ENCODE measurements at places on chromosomes 11 and 22. TPM values are rescaled to one million over a fixed set of nuclear protein-coding genes. Genes with fewer than 3 reads are reported as not detected.

DNA sequence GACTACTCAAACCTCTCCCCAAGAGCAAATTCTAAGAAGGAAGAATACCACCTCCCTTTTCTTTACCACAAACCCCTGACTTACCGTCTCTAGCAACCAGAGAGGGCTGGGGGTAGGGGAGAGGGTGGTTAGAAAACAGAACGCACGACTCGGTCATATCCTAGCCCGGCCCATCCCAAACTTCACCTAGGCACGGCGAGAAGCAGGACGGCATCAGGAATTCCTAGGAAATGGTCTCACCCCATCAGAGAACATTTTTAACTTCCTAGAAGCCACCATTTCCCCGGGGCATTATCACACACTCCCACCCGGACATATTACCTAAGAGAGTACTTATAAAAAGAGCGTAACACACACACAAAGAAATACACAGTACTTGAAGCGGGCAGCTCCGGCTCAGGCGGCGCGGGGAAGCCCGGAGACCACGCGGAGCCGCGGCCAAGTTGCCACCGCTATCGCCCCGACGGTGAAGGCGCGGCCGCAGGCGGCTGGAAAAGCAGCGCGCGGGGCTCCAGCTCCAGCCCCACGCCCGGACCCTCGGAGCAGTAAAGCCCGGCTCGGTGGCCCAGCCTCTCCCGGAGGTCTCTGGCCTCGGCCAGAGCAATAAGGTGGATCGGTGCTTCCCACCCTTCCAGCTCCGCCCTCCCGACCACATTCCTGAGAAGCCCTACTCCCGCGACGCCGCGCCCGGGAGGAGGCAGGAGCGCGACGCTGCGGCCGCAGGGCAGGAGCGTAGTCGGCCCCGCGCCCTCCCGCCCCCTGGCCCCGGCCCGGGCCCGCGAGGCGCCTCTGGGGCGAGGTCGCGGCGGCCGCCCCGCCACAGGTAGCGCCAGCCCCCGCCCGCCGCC is 878 bp downstream of the RRAS2 start:
- H3K27ac ChIP-seq = peak overlapping the region; percentile 89
- DNase-seq = peak; percentile 62
- H3K27me3 ChIP-seq = no peaks in the 10 kb centered on the region
- peak overlapping the region; percentile 95 for H3K4me3 ChIP-seq
- peaks cover 28% of the 10 kb centered on the region for H3K4me1 ChIP-seq

- no peak overlapping the region for H3K4me3 ChIP-seq
- peaks cover 8% of the 10 kb centered on the region for H3K27me3 ChIP-seq
- no peaks in the 10 kb centered on the region for H3K4me1 ChIP-seq
- no peaks in the 10 kb centered on the region for H3K36me3 ChIP-seq
- no peak overlapping the region for H3K27ac ChIP-seq
These were observed 489.4 kb upstream of the CADM1 start for GRCh38 chr11:115993590-115993989.

DNA sequence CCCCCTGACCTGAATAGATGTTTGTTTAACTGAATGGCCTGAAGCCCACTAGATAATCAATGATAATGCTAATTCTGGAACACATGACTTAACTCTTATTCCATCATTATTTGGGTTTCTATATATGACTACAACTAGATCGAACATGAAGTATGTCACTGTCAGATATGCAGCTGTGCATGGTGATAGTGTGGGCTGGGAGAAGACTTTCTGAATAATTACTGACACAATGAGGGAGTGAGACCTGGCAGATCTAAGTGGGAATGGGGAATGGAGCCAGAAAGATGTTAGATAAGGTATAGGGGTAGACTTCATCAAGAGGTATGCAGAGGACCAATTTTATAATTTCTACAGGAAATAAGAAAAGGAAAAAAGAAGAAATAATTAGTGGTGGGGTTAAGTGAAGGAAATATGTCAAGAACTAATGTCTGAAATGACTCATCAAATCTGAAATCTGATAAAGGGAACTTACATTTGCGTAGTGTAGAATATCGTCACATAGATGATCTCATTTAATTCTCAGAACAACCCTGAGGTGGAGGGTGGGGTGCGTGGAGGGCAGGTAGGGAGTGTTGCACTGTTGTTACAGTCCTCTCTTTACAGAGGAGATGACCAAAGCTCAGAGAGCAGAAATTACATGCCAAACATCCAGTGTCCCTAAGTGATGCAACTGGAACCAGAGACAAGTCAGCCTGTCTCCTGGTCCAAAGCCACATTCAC is 68.2 kb upstream of the EED start:
- H3K27ac ChIP-seq = peak overlapping the region; percentile 79
- peak; percentile 76 for DNase-seq
- H3K4me1 ChIP-seq = peaks cover 31% of the 10 kb centered on the region
- peak overlapping the region; percentile 17 for H3K4me3 ChIP-seq
- H3K27me3 ChIP-seq = no peaks in the 10 kb centered on the region

- H3K36me3 ChIP-seq = no peaks in the 10 kb centered on the region
- no peak for DNase-seq
- H3K27me3 ChIP-seq = peaks cover 6% of the 10 kb centered on the region
- H3K27ac ChIP-seq = no peak overlapping the region
- H3K4me3 ChIP-seq = no peak overlapping the region
These were observed 82.1 kb upstream of the GALNT18 start for GRCh38 chr11:11703885-11704284.

- no peak for DNase-seq
- no peak overlapping the region for H3K4me3 ChIP-seq
- no peak overlapping the region for H3K27ac ChIP-seq
- no peaks in the 10 kb centered on the region for H3K36me3 ChIP-seq
These were observed 31.2 kb downstream of the C11orf71 start for GRCh38 chr11:114368918-114369680.

DNA sequence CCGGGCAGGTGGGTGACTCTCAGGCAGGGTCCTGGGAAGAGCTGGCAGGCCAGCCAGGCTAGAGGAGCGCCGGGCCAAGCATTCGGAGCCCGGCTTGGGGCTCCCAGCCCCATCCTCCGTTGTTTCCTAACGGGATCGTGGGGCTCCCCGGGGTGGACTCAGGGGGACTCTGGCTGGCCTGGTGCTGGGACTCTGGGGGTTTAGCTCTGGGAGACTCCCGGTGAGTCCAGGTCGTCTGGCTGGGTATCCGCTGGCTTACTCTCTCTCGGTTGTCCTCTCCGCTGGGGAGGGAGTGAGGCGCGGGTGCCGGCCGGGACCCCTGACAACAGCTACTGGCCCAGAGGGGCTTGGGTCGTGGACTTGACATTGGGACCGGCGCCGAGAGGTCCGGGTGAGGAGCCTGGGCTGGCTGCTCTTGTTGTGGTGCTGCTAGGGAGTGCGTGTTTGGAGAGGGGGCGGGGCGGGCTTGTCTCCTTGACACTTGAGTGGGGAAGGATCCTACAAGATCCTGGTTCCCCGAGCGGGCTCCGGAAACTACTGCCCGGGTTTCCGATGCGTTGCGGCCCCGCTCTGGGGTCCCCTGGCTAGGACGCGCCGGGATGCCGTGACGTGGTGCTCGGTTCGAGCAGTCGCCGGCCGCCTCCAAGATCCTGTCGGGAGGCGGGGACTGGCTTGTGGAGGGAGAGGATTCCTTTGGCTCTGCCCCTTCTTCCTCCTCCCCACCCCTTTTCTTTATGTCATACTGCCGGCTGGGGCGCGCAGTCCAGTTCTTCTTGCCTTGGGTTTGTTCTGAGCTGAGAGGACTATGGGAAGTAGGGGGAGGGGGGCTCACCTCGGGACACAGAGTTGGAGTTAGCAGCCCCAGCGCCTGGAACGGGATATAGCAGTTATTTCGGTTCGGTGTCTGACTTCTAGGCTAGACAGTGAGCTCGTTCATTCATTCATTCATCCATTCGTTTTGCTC is 585 bp downstream of the EMSY start:
- H3K27me3 ChIP-seq = no peaks in the 10 kb centered on the region
- peak; percentile 73 for DNase-seq
- peak overlapping the region; percentile 94 for H3K27ac ChIP-seq
- peaks cover 27% of the 10 kb centered on the region for H3K4me1 ChIP-seq
- peak overlapping the region; percentile 96 for H3K4me3 ChIP-seq

- H3K27ac ChIP-seq = peak within 1 kb of the TSS; percentile 29
- H3K4me3 ChIP-seq = peak within 1 kb of the TSS; percentile 66
- H3K36me3 ChIP-seq = no peaks in the 10 kb centered on the region
- peaks cover 21% of the 10 kb centered on the region for H3K4me1 ChIP-seq
- H3K27me3 ChIP-seq = peaks cover 37% of the 10 kb centered on the region
These were observed at the start of gene GAS2 for GRCh38 chr11:22666325-22666687. Gene GAS2 (plus strand): TSS chr11:22666611. CDS start chr11:22674870, 8,259 bp downstream.

- H3K27ac ChIP-seq = no peak overlapping the region
- no peaks in the 10 kb centered on the region for H3K36me3 ChIP-seq
- H3K4me1 ChIP-seq = no peaks in the 10 kb centered on the region
- no peak for DNase-seq
- no peak overlapping the region for H3K4me3 ChIP-seq
These were observed 251.9 kb upstream of the FAT3 start for GRCh38 chr11:91972665-91973266.

- H3K36me3 ChIP-seq = no peaks in the 10 kb centered on the region
- DNase-seq = no peak
- H3K27ac ChIP-seq = no peak overlapping the region
These were observed 925.1 kb upstream of the TENM4 start for GRCh38 chr11:80365980-80366379.

DNA sequence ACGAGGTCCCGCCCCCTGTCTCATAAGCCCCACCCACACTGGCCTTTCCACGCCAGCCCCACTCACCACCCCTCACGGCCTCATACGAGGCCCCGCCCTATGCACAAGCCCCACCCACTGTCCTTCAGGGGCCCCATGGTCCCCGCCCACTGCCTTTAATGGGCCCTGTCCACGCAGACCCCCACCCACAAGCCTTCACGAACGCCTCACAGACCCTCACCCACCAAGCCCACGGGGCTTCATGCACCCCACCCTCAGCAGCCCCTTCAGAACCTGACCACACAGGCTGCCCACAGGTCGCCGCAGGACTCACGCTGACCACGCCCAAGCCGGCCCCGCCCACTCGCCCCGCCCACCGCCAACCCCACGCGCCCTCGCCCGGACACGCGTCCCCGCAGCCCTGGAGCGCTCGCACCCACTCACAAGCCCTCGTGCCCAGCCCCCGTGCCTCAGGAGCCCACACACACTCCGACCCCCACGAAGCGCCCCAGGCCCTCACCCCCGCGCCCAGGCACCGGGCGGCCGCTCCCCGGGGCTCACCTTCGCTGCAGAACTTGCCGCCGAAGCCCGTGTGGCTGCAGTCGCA is 10.5 kb downstream of the NRXN2 start:
- peaks cover 13% of the 10 kb centered on the region for H3K4me1 ChIP-seq
- H3K27me3 ChIP-seq = peaks cover 68% of the 10 kb centered on the region
- no peak overlapping the region for H3K27ac ChIP-seq
- DNase-seq = no peak

DNA sequence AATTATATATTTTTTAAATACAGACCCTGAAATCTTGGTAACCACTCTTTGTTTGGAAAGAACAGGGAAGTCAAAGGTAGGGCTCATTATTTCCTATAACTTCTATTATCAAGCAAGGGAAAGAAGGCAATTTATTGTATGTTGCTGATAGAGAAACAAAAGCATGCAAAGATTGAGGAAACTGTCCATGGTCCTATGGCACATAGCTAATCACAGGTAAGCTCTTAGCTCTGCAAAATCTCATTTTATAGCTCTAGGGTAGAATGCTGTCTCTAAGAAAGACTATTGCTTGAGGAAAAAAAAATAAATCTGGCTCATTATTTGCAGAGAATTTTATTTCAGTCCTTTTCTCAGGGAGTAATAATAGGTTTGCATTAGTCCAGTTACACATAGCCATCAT is 7.4 kb upstream of the GUCY1A2 start:
- DNase-seq = no peak
- H3K27ac ChIP-seq = no peak overlapping the region
- H3K36me3 ChIP-seq = no peaks in the 10 kb centered on the region
- H3K27me3 ChIP-seq = peaks cover 6% of the 10 kb centered on the region
- no peaks in the 10 kb centered on the region for H3K4me1 ChIP-seq

NPAS4 gene
- total RNA-seq = 0.07 TPM

PYGM gene
- 1.5 TPM for total RNA-seq

FBXO7 gene
- 85.6 TPM for total RNA-seq

SERPING1 gene
- 0.87 TPM for total RNA-seq

RIMBP3B gene
- total RNA-seq = 0.41 TPM

GALNT18 gene
- total RNA-seq = 6.9 TPM

STK33 gene
- 1.4 TPM for total RNA-seq

P2RX6 gene
- total RNA-seq = 0.18 TPM

Data from activated CD4-positive, alpha-beta T cell treated with anti-CD3 and anti-CD28 coated beads for 36 hours (primary cell).